AG08396 (cell line): ENCODE measurements at places on chromosomes 7 and 10.
A peak's percentile ranks its signal among the peaks of the same experiment; 100 is the strongest.

- DNase-seq: no peak
Observed at GRCh38 chr7:107960272-107960671, 42.7 kb downstream of the LAMB1 start.

- DNase-seq: peak; percentile 24
Observed at GRCh38 chr10:13439313-13440184, 89.3 kb downstream of the BEND7 start.

- DNase-seq: peak; percentile 84
Observed at GRCh38 chr7:74002474-74003017, 25.4 kb upstream of the ELN start.

- no peak for DNase-seq
Observed at GRCh38 chr10:121870413-121870812, 57.4 kb downstream of the ATE1 start.

GRCh38 chr10:113326160-113327111 is 226.4 kb upstream of the HABP2 start:
- DNase-seq: peak; percentile 70

GRCh38 chr7:120996333-120996987 is 7.9 kb downstream of the CPED1 start:
- peak; percentile 33 for DNase-seq

DNA sequence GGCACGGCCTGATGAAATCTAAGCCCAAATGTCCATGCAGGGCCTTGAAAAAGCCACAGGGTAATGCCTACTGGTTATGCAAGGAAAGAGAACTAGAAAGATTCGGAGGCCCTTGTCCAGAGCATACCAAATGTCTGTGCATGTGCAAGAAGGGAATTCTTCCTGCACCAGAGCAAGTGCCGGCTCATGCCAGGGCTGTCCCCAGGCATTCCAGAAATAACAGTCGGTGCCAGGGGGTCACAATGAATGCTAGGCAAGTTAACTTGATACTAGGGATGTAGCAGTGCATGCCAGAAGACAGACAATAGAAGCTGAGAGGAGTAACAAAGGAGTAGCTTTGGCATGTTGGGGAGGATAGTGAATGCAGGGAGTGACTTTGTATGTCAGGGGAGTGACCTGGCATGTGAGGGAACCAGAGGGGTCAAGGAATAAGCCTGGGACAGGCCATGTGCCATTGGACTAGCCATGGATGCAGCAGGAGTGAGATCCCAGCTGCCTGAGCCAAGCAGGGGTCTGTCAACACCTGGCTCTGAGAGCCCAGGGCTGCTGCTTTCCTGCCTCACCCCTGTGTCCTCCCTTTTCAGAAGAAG is 119.5 kb upstream of the UNC5B start:
- no peak for DNase-seq

- no peak for DNase-seq
Observed at GRCh38 chr10:15745751-15746150, 26.0 kb upstream of the ITGA8 start.

GRCh38 chr7:85133006-85133405 is 53.9 kb downstream of the SEMA3D start:
- no peak for DNase-seq

- DNase-seq: no peak
Observed at GRCh38 chr7:150453892-150454291, 3.5 kb downstream of the GIMAP8 start.

DNA sequence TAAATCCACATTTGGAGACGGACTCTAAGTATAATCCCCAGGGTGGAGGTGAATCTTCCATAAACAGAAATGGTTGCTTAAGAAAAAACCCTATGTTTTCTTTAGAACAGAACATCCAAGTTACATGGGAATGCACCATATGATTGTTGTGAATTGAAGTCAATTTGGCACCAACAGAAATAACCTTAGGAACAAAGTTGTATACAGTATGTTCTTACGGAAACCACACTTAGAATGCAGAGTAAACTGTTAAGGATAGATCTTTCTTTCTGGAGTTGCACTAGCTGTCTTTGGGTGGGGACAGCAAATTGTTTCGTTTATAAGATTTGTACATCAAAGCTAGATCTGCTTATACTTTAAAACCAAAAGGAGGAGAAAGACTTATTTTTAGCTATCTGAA is 316.4 kb downstream of the PTEN start:
- no peak for DNase-seq

DNA sequence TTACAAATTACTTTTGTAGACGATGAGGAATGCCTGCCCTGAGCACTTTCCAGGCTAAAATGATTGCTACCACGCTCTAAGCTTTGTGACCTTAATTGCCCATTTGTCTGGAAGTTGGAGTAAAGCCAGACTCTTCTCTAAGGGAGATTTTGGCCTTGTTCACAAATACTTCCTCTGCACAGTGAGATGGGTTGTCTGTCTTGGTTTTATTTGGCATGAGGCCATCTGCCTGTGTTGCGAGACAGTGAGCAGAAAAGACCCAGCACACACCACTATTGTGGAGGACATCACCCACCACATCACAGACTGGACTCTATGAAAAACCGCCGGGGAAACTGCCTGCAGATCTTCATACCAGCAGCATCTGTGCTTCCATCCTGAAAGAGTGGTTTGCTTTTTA is 138.4 kb downstream of the BICC1 start:
- no peak for DNase-seq

- DNase-seq: no peak
Observed at GRCh38 chr10:123391275-123392028, 237.2 kb downstream of the BUB3 start.

DNA sequence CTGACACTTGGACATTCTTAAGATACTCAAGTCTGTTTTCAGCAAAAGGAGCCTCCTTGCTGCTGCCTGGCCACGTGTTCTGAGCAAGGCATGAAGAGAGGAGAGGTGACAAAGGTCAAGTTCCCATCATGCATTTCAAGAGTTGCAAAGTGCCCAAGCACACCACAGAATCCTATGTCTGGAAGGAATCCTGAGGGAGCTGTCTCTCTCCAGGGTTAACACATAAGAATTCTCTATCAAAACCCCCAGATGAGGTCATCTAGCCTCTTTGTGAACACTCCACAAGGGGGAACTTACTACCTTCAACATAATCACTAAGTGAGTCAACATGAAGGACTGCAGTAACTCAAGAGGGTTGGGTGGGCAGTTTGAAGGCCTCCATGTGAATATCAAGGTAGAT is 155.5 kb downstream of the RNF216 start:
- DNase-seq: peak; percentile 81

DNA sequence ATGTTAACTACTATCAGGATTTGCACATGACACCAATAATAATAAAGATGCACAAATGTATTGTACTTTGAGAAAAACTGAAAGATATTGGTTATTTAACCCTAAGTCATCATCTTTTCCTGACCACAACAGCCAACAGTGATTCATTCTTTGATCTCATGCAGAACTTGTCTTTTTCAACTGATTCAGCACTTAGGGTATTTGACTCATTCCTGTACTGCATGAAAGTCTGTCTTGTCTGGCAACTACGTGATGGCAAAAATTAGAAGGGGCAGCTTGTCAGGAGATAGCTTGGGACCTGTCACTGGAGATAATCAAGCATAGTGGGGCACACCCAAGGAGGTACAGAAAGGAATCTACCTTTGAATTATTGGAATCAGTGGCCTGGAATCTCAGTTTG is 77.8 kb upstream of the LRRC17 start:
- DNase-seq: peak; percentile 28

DNA sequence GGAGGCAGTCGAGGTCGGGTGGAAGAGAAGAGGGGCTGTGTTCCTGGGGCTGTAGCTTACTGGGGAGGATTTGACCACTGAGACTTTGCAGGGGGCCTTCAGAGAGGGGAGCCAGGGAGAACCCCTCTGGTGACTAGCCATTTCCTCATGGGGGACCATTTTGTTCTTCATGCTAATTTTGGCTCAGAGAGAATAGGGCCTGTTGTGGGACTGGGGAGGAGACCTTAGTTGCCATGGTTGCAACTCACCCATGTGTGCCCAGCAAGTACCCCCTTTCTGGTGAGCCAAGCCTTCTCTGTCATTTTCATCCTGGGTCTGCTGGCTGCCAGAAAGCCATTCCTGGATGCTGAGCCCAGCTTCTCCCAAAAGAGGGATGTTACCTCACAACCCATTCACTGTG is 120.9 kb downstream of the GRK5 start:
- DNase-seq: no peak

DNA sequence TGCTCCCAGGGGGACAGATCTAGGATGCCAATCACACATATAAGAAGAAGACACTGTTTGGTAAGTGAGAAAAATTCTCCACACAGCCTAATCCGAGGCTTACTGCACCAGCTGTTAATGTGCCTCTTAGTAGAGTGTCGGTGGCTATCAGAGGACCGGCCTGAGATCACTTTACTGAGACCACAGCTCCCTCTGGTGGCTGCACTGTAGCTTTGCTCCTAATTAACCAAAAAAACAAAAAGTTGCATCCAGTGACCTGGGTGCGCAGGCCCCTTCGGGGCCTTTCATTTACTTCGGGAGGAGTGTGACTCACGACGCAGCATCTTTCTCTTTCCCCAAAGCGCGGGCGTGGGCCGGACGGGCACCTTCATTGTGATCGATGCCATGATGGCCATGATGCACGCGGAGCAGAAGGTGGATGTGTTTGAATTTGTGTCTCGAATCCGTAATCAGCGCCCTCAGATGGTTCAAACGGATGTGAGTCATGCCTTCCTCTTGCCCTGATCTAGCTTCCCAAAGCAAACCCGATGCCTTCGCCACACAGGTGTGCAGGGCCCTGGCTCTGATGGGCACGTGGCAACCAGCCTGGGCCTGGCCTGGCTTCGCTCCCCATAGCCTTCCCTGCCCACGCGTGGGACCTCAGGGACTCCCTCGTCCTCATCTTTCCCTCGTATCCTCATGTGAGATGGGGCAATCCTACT is 56.7 kb downstream of the MKI67 start:
- peak; percentile 75 for DNase-seq

DNA sequence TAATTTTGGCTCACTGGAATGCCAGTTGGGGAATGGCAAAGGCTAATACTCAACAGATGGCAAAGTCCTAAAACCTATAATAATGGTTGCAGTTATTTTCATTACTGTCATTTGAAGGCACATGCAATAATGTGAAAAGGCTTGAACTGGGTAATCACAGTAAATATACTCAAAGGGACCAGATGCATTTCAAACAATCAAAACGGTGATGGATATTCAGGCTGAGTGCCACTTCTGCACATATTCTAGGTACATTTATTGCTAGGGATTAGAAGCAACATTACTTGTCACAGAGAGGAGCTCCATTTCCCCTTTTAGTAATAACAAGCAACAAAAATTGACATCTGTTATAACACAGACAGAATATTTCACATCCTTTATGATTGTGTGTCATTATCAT is 171.8 kb downstream of the NXPH1 start:
- DNase-seq: no peak

GRCh38 chr10:126301701-126302475 is 86.4 kb downstream of the ADAM12 start:
- no peak for DNase-seq

- no peak for DNase-seq
Observed at GRCh38 chr10:33284945-33285344, 49.5 kb downstream of the NRP1 start.

GRCh38 chr10:74156919-74157289 is 5.9 kb downstream of the ADK start:
- DNase-seq: peak; percentile 16

- DNase-seq: peak; percentile 90
Observed at GRCh38 chr10:32139223-32140073, 83.2 kb upstream of the KIF5B start.

GRCh38 chr10:62457598-62457997 is 83.4 kb downstream of the ZNF365 start:
- DNase-seq: no peak

GRCh38 chr7:100066953-100067352 is 14.6 kb downstream of the ZNF3 start:
- DNase-seq: no peak

DNA sequence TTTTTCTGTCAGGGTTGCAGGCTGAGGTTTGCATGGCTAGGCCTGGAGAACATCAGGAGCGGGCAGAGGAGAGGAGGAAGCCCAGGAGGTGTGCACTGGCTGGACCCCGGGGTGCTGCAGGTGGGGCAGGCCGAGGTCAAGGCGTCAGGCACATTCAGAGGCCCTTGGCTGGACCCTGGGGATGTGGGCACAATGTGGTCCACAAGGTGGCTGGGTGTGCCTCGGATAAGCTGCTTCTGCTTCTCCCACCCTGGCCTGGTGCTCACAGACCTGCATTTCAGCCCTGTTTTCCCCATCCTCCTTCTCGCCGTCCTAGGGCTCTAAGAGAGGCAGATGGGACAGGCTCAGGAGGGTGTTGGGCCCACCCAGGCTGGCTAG is 108.2 kb downstream of the ADCY1 start:
- DNase-seq: no peak

GRCh38 chr7:155222061-155222460 is 75.6 kb upstream of the INSIG1 start:
- no peak for DNase-seq

DNA sequence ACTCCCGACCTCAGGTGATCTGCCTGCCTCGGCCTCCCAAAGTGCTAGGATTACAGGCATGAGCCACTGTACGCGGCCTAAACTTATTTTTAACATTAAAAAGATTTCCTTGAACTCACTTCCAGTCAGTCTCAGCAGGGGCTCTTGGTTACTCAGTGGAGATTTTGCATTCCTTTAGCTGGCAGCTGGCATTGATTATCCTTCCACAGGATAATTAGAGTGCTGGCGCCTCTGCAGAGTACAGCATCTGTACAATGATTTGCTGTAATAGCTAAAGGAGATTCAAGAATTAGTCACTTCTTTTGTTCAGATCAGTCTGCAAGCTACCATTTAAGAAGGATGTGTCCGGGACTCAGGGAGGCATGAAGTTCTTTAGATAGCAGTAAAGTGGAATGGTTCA is 125.0 kb upstream of the NPY start:
- DNase-seq: no peak

DNA sequence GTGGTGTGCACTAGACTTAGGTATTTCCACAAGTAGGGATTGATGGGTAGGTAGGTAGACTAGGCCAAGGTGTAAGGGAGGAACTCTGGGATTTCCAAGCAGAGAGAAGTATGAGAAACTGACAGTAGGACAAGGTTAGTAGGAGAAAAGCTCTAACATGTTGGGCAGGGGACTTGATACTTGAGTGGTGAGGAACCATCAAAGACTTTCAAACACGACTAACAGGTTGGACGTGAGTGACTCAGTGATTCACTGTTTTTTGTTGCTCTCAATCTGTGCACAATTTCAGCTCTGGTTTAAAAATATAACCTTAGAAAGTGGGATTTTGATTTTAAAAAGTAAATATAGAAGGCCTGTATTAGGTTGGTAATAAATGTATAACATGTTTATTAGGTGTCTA is 44.4 kb downstream of the KLHDC10 start:
- no peak for DNase-seq
